ENCODE measurements at places on chromosomes 12 and 14.
A peak's percentile ranks its signal among the peaks of the same experiment; 100 is the strongest.

DNA sequence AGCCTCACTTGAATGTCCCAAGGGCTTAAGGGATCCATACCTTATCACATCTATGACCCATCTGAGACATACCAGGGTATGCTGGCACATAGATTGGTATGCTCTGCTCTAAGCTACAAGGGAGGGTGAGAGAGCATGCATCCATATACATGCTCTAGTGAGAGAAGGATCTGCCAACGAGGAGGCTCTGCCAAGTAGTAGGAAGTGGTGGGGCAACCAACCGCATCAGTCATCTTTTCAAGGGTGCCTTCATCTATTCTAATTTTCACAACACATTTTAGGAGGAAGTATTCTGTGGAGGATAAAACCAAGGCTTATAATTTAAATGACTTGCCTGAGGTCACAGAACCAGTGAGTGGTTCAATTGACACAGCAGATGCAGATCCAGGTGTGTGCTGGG is 6.6 kb upstream of the PPM1A start:
- DNase-seq = no peak

DNA sequence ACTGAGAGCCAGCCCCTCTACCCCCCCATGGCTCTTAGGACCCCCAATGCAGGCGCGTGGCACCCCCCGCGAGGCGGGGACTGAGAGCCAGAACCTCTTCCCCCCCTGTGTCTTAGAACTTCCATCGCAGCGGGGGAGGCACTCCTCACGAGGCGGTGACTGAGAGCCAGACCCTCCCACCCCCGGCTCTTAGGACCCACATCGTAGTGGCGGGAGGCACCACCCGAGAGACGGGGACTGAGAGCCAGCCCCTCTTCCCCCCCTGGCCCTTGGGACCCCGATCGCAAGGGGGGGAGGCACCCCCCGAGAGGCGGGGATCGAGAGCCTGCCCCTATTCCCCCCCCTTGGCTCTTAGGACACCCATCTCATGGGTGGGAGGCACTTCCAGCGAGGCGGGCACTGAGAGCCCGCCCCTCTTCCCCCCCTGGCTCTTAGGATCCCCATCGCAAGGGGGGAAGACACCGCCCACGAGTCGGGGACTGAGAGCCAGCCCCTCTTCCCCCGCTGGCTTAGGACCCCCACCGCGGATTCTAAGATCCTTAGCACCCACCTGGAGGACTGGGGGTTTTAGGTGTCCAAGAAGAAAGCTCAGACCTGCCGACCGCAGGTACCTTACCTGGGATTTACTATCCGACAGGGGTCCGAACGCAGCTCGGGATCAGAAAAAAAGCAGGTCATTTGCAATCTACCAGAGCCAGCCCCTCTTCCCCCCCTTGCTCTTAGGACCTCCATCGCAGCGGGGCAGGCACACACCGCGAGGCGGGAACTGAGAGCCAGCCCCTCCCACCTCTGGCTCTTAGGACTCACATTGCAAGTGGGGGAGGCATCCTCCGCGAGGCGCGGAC is 44.9 kb downstream of the DDX11 start:
- DNase-seq = no peak

DNA sequence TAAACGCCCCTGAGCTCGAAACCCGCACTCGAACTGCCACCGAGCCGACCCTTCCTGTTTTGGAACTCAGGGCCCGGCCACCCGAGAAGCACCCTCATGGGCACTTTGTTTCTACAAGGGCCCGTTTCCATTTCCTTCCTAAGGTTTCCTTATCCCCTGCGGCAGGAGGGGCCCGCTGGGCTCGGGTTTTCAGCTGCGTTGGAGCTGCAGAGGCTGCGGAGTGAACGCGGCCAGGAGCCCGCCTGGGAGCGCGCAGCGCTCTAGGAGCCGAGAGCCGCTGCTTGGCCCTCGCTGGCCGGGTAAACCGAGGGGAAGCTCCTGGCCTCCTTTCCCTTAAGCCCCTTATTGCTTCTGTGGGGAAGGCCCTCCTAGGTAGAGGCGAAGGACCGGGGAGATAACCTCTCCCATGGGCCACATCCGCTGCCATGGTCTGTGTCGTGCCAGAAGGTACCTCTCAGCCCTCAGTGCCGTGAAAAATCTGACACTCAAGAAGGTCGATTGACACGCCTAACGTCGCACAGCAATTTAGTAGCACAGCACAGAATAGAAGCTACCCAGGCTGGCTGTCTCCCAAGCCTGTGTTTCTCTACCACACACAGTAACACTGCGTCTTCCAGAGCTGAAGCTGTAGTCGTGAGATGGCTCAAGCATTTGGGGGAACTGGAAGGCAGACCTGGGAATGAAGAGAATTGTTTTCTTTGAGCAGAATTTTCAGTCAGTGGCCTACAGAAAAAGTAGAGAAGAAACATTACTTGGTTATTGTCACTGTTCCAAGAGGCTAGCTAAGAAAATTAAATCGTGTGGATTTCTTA is 12.9 kb upstream of the CALM1 start:
- DNase-seq = peak; percentile 62

- no peak for DNase-seq
Measured at GRCh38 chr12:111569363-111570083, 29.6 kb downstream of the ATXN2 start.

GRCh38 chr14:23208324-23208723 is 24.9 kb upstream of the SLC7A8 start:
- no peak for DNase-seq

DNA sequence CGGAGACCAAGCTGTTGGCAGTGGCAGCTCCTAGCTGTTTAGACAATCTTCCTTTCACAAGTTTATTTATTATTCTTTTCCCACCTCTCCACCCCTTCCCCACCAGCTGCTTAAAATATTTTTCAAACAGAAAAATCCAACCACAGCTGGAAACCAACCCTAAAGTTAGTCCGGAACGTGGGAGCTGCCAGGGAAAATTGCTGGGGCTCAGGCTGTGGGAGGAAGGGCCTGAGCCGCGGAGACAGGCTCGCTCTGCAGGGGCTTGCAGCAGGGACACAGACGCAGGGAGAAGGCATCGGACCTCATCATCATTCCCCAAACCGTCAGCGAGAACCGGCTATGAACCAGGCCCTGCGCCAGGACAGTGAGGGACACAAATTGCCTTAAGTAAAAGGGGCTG is 16.1 kb upstream of the TMEM106C start:
- no peak for DNase-seq

GRCh38 chr12:19196959-19197630 is 67.6 kb downstream of the PLEKHA5 start:
- DNase-seq = no peak

DNA sequence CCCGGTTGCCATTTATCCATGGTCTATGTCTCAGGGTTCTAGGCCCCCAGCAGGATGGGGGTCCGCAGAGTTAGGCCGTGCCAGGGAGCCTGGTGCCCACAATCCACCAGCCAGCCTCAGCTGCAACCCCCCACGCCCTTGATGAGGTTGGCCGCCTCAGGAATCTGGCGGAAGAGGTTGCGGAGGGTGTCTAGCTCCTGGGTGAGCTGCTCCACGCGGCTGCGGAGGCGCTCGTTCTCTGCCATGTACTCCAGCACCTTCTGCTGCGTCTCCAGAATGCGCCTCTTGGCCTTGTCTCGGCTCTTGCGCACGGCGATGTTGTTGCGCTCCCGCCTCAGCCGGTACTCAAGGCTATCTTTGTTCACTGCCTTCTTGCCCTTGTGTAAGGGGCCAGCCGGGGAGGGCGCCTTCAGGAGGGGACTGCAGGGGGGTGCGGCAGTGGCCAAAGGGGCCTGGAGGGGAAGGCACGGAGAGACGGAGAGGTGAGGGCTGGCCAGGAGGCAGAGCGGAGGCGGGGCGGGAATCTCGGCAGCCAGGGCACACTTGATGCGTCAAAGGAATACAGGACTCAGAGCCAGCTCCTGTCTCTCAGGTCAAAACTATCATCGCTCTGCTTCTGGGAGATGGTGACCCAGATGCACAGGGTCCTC is 1.6 kb downstream of the CEBPE start:
- no peak for DNase-seq

DNA sequence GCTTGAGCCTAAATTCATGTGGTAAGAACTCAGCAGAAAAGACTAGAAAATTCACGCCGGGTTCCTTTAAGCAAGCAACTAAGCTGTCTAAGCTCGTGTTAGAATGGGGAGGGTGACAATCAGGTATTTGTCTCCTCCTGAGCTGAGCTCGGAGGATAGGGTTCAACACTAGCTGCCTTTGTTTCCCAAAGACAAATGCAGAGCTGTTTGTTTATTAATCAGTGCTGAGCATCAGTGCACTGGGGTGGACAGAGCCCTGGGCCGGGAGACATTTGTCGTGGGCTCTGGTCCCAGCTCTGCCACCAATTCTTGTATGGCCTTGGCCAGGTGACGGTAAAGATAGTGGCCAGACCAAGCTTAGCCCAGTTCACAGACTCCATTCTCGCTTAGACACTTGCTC is 43.7 kb downstream of the DEGS2 start:
- DNase-seq = no peak

- DNase-seq = no peak
Measured at GRCh38 chr12:15880721-15881120, 1.5 kb upstream of the STRAP start.

- DNase-seq = no peak
Measured at GRCh38 chr12:65532162-65532561, 253.7 kb downstream of the MSRB3 start.

DNA sequence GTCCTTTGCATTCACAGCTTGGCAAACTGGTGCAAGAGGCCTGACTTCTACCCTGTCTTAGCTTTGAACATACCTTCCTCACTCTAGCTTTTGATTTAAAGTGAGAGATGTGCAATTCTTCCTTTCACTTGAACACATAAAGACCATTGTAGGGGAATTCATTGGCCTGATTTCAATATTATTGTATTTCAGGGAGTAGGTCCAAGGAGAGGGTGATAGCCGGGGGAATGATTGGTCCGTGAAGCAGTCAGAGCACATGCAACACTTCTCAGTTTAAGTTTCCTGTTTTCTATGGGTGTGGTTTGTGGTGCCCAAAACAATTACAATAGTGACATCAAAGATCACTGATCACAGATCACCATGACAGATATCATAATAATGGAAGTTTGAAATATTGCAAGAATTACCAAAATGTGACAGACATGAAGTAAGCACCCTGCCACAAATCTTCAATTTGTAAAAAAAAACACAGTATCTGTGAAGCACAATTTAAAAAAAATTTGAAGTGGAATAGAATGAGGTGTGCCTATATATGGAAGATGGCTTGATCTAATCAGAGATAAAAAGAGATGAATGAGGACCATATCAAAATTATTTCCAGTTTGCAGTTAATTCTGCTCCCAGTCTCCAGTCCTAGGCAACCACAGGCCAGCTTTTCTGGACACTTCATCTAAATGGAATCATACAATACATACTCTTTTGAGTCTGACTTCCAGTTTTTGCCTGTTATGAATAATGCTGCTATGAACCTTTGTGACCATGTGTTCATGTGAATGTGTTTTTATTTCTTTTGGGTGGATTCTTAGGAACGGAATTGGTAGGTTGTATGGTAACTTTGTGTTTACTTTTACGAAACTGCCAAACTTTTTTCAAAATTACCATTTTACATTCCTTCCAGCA is 23.2 kb downstream of the BORCS5 start:
- no peak for DNase-seq

DNA sequence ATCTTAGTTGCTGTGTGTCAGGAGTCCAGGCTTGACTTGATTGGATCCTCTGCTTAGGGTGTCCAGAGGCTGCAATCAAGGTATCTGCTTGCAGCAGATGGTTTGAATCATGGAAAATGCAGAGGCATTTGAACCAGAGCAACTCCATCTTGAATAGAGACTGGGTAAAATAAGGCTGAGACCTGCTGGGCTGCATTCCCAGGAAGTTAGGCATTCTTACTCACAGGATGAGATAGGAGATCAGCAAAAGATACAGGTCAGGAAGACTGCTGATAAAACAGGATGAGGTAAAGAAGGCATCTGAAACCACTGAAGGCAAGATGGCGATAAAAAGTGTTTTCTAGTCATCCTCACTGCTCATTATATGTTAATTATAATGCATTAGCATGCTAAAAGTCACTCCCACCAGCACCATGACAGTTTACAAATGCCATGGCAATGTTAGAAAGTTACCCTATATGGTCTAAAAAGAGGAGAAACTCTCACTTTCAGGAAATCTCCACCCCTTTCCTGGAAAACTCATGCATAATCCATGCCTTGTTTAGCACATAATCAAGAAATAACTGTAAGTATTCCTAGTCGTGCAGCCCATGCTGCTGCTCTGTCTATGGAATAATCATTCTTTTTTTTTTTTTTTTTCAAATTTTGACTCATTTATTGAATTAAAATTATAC is 218.3 kb upstream of the CPNE8 start:
- no peak for DNase-seq

DNA sequence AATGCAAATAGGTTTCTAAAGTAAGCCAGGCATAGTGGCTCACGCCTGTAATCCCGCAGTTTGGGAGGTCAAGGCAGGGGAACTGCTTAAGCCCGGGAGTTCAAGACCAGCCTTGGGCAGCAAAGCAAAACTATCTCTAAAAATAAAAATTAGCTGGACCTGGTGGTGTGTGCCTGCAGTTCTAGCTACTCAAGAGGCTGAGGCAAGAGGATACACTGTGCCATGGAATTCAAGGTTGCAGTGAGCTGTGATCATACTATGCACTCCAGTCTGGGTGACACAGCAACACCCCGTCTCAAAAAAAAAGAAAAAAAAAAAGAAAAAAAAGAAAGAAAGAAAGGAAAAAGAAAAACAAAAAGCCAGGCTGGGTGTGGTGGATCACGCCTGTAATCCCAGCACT is 46.3 kb downstream of the HECTD1 start:
- no peak for DNase-seq

DNA sequence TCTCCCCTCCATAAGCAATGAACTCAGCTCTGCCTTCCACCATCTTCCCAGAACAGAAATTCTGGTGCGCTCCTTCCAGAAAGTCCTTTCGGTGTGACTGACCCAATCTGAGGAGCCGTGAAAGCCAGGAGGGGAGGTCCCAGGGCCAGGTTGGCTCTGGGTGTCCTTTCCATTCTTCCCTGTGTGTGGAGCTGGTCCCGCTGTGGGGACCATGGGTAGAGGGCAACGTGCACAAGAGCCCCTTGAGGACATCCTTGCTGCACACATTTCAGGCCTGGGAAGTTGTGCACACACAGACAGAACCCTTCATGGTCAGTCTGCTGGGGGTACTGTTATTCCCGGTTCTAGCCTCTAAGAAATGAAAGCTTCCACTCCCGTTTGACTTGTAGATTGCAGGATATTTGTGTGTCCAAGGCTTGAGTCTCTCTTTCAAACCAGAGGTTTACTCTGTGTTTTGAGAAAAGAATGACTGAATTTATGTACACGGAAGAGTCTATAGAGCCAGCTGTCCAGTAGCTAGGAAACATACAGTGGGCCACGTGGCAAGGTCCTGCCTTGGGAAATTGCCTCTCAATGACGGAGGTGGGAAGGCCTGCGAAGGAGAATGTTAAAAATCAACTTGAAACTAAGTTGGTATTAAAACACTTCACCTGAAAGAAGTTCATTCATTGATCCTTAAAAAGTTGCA is 10.1 kb downstream of the NFKBIA start:
- no peak for DNase-seq

GRCh38 chr14:77018785-77019184 is 9.7 kb downstream of the IRF2BPL start:
- DNase-seq = no peak

DNA sequence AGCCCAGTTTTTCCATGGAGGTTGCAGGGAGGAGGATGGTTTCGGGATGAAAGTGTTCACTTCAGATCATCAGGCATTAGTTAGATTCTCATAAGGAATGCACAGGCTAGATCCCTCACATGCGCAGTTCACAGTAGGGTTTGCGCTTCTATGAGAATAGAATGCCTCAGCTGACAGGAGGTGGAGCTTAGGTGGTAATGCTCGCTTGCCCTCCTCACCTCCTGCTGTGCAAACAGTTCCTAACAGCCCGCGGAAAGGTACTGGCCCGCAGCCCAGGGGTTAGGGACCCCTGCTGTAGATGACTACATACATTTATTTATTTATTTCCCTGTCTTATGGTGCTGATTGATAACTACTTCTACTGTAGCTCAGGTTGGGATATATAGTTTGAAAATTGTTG is 93.2 kb downstream of the FBXO33 start:
- no peak for DNase-seq

All from stimulated activated CD4-positive, alpha-beta T cell treated with anti-CD3 and anti-CD28 coated beads, Interleukin-1b, Interleukin-23, amount 100 ng/mL, for 48 hours (primary cell).